ENCODE measurements at places on chromosomes 4 and X.
A peak's percentile ranks its signal among the peaks of the same experiment; 100 is the strongest.

DNA sequence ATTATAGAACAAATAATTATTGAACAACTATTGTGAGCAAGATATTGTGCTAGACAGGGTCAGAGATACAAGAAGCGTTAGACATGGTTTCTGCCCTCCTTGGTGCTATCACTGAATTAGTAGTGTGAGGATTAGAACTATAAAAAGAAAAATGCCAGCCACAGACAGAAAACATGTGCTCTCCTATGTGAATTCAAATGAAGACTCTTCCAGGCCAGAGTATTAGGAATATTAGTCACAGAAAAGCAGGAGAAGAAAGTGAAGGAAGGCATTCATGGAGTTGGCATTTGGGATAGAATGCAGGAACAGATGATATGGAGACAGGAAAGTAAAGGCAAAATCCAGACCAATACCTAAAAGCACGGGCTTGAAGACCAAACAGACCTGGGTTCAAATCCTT, 179.6 kb upstream of the TENM3 start:
- H3K4me3 ChIP-seq, result no peak overlapping the region
- H3K36me3 ChIP-seq, result no peaks in the 10 kb centered on the region
- no peak overlapping the region for H3K27ac ChIP-seq
- peaks cover 8% of the 10 kb centered on the region for H3K4me1 ChIP-seq
- no peak for DNase-seq

DNA sequence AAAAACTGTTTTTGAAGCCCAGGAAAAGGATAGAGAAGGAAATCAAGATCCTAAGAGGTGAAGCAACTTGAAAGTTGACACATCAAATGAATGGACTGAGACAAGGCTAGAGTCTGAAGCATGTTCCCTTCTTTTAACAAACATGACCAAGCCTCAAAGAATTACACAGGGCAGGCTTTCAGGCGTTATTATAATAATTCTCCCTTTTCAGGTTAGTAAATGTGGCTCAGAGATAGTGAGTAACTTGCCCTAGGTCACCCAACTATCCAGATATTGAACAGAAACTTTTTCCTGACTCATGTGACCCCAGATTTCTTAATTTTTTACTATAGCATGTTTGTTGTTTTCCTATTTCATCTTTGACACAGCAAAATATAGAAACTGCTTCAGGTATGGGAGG, 91.7 kb downstream of the PPP1R2C start:
- H3K27me3 ChIP-seq, result no peaks in the 10 kb centered on the region
- H3K36me3 ChIP-seq, result no peaks in the 10 kb centered on the region
- no peaks in the 10 kb centered on the region for H3K4me1 ChIP-seq
- no peak for DNase-seq
- H3K4me3 ChIP-seq, result no peak overlapping the region

- no peak overlapping the region for H3K27ac ChIP-seq
- H3K4me1 ChIP-seq, result peaks cover 5% of the 10 kb centered on the region
- no peak for DNase-seq
- H3K27me3 ChIP-seq, result no peaks in the 10 kb centered on the region
- no peak overlapping the region for H3K4me3 ChIP-seq
Measured at GRCh38 chr4:156547891-156548290, 423.7 kb downstream of the PDGFC start.

- no peak overlapping the region for H3K4me3 ChIP-seq
- no peaks in the 10 kb centered on the region for H3K27me3 ChIP-seq
- no peaks in the 10 kb centered on the region for H3K36me3 ChIP-seq
- no peak overlapping the region for H3K27ac ChIP-seq
Measured at GRCh38 chr4:113904877-113905276, 74.6 kb downstream of the ARSJ start.

DNA sequence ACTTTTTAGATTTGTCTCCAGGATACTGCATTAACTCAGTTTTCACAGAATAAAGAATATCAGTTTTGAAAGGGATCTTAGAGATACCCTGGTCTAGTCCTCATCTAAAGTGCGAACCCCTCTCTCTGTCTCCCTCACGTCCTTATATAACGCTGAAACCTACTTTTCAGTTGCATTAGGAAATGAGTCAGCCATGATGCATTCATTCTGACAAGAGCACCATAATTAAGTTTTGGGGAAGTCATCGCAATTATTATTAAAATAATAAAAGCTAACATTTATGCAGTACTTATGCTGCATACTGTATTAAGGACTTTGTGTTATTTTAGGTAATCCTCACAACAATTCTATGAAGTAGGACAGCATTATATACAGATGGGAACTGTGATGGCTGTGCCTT, 116.1 kb downstream of the REELD1 start:
- H3K36me3 ChIP-seq, result no peaks in the 10 kb centered on the region
- no peak overlapping the region for H3K27ac ChIP-seq
- no peak overlapping the region for H3K4me3 ChIP-seq

GRCh38 chr4:123874063-123874462, 477.5 kb downstream of the SPRY1 start:
- DNase-seq, result no peak
- no peaks in the 10 kb centered on the region for H3K27me3 ChIP-seq
- H3K36me3 ChIP-seq, result no peaks in the 10 kb centered on the region
- H3K4me3 ChIP-seq, result no peak overlapping the region
- H3K27ac ChIP-seq, result no peak overlapping the region
- H3K4me1 ChIP-seq, result peaks cover 6% of the 10 kb centered on the region

DNA sequence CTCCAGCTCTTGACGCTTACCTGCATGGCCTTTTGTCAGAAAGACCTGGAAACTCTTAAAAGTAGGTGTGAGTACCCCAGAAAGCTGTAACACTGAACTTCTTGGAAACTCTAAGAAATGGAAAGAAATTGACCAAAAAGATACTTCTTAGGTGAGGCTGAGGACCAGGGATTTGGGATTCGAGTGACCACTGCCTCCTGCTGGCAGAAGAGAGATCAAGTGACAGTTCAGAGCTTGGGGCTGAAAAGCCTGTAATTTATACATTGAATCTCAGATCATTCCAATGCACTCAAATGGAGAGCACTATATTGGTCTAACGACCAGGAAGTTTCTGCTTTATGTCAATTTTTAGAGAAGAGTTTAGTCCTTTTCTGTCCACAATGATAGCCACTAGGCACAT, 204.6 kb downstream of the PDGFRA start:
- no peaks in the 10 kb centered on the region for H3K36me3 ChIP-seq
- DNase-seq, result peak; percentile 10
- no peaks in the 10 kb centered on the region for H3K4me1 ChIP-seq
- no peak overlapping the region for H3K4me3 ChIP-seq
- no peaks in the 10 kb centered on the region for H3K27me3 ChIP-seq

GRCh38 chr4:74084984-74085383, 14.0 kb downstream of the CXCL2 start:
- no peak overlapping the region for H3K4me3 ChIP-seq
- H3K27ac ChIP-seq, result no peak overlapping the region

GRCh38 chr4:152398060-152398459, 137.8 kb downstream of the FBXW7 start:
- H3K36me3 ChIP-seq, result no peaks in the 10 kb centered on the region
- H3K4me1 ChIP-seq, result peaks cover 16% of the 10 kb centered on the region

GRCh38 chr4:87046121-87046551, 111.3 kb downstream of the AFF1 start:
- H3K36me3 ChIP-seq, result peaks cover 11% of the 10 kb centered on the region
- H3K27me3 ChIP-seq, result no peaks in the 10 kb centered on the region
- no peak overlapping the region for H3K4me3 ChIP-seq
- DNase-seq, result no peak
- H3K27ac ChIP-seq, result peak overlapping the region; percentile 54

DNA sequence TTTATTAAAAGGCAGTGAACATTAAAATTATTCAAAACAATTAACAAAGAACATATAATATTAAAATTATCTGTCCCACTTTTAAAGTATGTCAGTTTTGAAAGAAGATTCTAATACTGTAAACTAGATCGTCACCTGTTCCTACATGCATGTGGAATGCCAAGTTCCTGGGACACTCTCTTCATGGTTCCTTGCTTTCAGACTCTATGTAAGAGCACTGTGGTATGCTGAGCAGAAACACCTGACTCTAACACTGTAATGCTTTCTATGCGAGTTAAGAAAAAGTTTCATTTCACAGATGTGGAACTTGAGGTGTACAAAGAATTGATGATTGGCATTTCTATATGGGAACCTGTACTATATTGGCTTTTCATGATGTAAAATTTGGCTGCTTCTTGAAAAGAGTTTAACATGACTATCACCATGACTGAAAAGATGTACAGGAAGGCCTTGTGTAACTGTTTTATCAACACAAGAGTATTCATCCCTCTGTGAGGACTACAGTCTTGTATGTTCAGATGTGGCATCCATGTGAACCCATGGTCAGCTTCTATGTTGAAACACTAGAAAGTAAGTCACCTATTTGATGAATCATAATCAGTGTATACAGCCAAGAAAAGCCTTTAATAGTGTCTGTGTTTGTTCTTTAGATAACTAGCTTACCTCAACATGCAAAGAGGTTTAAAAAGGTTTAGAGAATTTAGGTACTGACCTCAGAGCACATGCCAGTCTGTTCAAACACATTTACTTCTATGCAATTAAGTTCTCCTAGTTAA, 354.5 kb downstream of the ARHGAP24 start:
- no peaks in the 10 kb centered on the region for H3K4me1 ChIP-seq
- H3K4me3 ChIP-seq, result no peak overlapping the region
- DNase-seq, result no peak
- H3K27ac ChIP-seq, result no peak overlapping the region

DNA sequence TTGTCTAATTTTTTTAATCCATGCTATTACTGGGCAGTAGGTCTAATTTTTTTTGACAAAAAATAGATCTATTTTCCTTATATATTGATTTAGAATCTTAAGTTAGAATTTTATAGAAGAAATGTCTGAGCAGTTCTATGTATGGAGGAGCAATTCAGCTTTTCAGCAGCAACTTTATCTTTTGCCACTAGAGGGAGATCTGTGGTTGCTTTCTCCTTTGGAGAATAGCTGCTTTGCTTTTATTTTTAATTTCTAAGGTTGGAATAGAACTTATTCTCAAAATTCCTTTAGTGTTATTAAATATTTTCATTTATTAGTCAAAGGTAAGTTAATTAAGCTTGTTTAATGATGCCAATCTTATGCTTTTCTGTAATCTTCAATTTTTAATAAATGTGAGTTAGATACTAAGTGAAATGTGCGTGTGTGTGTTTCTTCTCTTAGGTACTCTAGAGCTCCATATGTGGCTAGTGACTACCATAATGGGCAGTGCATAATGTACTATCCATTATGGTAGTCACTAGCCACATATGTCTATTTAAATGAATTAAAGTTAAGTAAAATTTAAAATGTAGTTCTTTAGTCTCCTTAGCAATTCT, 29.3 kb downstream of the FAM199X start:
- H3K4me3 ChIP-seq, result no peak overlapping the region
- no peaks in the 10 kb centered on the region for H3K4me1 ChIP-seq
- H3K27me3 ChIP-seq, result no peaks in the 10 kb centered on the region
- H3K27ac ChIP-seq, result no peak overlapping the region
- peaks cover 4% of the 10 kb centered on the region for H3K36me3 ChIP-seq

GRCh38 chr4:154985673-154986072, 204.6 kb downstream of the RBM46 start:
- H3K27me3 ChIP-seq, result no peaks in the 10 kb centered on the region
- no peak overlapping the region for H3K27ac ChIP-seq
- H3K36me3 ChIP-seq, result no peaks in the 10 kb centered on the region
- no peak for DNase-seq

- no peak overlapping the region for H3K4me3 ChIP-seq
- no peaks in the 10 kb centered on the region for H3K36me3 ChIP-seq
- peaks cover 4% of the 10 kb centered on the region for H3K4me1 ChIP-seq
- no peak for DNase-seq
- H3K27ac ChIP-seq, result no peak overlapping the region
- no peaks in the 10 kb centered on the region for H3K27me3 ChIP-seq
Measured at GRCh38 chr4:3360777-3361176, 68.0 kb downstream of the RGS12 start.

GRCh38 chr4:155974476-155974749, 20.7 kb upstream of the CTSO start:
- H3K4me1 ChIP-seq, result peaks cover 13% of the 10 kb centered on the region
- no peak overlapping the region for H3K4me3 ChIP-seq
- no peak overlapping the region for H3K27ac ChIP-seq

- H3K36me3 ChIP-seq, result no peaks in the 10 kb centered on the region
- no peaks in the 10 kb centered on the region for H3K4me1 ChIP-seq
- H3K27ac ChIP-seq, result no peak overlapping the region
Measured at GRCh38 chr4:16977081-16977480, 78.6 kb upstream of the LDB2 start.

DNA sequence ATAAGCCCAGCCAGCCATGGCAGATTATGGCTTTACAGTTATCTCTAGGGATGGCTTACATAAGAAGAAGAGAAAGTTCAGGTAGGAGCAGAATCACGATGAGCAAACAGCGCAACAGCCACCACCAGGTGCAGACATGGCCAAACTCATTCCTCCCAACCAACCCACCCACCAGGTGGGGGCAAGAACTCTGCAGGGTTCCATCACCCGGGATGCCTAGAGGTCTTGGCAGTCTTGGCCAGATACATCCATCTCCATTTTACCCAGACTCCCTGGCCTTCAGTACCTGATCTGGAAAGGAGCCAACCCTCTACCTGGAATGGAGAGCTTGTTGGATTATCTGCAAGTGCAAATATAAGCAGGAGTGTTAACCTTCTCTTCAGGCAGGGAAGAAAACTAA, 7.5 kb downstream of the TSC22D3 start:
- no peaks in the 10 kb centered on the region for H3K4me1 ChIP-seq
- no peak overlapping the region for H3K27ac ChIP-seq
- no peaks in the 10 kb centered on the region for H3K36me3 ChIP-seq
- no peak overlapping the region for H3K4me3 ChIP-seq
- no peak for DNase-seq

- H3K27me3 ChIP-seq, result no peaks in the 10 kb centered on the region
- no peak for DNase-seq
- H3K27ac ChIP-seq, result no peak overlapping the region
- H3K4me1 ChIP-seq, result no peaks in the 10 kb centered on the region
Measured at GRCh38 chrX:14865201-14865600, 7.7 kb downstream of the FANCB start.

DNA sequence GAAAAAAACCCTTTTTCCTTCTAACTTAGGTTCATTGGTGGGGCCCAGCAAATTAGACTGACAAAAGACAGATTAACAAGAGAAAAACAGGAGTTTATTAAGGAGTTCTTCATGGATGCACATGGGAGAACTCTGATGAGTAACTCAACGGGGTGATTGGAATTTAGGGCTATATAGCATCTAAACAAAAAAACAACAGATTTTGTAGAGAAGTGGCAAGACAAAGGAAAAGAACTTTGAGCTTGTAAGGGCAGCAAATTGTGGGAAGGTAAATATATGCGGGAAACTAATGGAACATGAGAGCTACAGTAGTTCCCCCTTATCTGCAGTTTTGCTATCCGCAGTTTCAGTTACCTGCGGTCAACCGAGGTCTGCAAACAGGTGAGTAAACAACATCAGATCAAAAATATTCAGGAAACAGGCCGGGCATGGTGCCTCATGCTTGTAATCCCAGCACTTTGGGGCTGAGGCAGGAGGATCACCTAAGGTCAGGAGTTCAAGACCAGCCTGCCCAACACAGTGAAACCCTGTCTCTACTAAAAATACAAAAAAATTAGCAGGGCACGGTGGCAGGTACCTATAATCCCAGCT, 573.6 kb downstream of the ADGRL3 start:
- DNase-seq, result no peak
- H3K27ac ChIP-seq, result no peak overlapping the region
- no peaks in the 10 kb centered on the region for H3K36me3 ChIP-seq
- H3K4me3 ChIP-seq, result no peak overlapping the region

Measured in A673 (cell line).